SHP77 treated with DMSO at 0.1 percent for 48 hours (cell line): ENCODE measurements at places on chromosomes 7 and 10.

GRCh38 chr10:20970708-20971107, 73.6 kb upstream of the NEBL start:
- DNase-seq = no peak

GRCh38 chr7:151905353-151905752, 28.4 kb upstream of the PRKAG2 start:
- no peak for DNase-seq

GRCh38 chr7:97973206-97973658, 16.8 kb downstream of the OCM2 start:
- peak; percentile 90 for DNase-seq

DNA sequence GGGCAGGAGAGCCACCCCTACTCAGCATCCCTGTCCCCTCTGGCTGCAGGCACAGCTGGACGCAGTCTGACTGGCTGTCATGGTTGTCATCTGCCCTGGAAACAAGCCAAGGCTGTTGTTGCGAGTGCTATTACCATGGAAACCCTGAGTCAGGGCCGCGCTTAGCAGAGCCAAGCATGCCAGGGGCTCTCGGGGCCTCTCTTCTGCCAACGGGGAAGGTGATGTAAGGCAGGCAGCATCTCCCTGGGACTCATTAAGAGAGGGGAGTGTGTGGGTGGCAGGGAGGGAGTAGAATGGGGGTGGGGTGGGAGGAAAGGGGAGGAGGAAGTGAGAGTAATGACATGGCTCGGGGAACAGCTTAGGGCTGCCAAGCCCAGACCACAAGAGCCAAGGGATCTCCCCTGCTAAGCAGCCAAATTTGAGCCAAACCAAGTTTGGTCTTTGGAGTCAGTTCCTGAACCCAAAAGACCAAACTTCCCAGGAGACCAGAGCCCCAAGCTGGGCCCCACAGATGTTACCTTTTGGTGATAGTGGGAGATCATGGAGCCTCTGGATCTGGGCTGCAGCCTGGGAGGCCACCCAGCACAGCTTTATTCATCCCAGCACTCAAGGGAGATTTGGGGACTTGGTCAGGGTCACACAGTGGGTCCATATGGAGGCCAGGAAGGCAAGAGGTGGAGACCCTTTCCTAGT, 67.6 kb downstream of the TMEM130 start:
- no peak for DNase-seq

- DNase-seq = no peak
Measured at GRCh38 chr7:68058014-68058413, 1061.4 kb downstream of the TYW1 start.

DNA sequence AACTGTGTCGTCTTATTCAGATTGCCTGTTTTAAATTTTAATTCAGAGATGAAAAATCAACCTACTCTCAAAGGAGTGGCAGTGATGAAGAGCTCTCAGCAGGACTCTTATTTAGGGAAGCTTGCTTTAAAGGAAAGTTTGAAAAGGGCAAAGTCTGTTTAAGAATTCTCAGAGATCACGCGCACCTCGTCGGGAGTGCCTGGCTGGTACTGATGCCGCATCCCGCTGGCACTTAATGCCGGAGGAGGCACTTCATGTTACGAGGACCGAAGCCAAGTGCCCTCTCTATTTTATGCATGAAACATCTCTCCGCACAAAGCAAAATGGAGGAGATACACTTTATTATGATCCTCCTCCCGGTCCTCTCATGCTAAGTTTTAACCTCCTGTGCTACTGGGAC, 71.1 kb upstream of the INSYN2A start:
- no peak for DNase-seq

DNA sequence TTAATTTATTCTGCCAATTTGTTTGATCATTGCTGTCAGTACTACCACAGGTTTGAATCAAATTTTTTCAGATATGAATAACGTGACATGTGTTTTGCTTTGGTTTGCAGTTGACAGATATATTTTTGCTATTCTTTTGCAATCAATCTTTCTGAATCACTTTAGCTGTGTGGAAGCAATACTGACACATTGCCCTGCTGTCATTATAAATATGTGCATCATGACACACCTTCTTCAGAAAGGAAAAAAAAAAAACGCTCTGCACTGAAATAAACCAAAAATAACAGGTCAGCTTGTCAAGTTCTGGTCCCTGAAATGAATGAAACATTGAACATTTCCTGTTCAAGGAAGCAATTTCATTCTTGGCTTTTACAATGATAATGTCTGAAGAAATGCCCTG, 93.8 kb upstream of the FAM13C start:
- no peak for DNase-seq

GRCh38 chr10:87658321-87658795, 1.3 kb upstream of the PAPSS2 start:
- no peak for DNase-seq

DNA sequence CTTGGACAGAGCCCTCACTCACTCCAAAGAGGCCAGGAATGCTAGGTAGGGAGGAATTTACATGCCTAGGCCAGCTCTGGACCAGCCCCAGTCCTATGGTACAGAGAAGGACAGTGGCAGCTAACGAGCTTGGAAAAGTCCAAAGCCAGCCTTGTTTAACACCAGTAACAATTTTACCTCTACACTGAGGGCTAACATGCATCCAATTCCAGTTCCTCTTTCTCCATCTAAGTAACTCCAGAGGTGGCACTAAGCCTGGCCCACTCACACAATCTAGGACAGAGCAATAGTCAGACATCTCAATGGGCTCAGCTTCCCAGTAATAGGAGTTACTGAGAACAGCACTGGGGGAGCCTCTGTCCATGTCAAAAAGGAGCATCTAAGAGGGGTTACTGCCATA, 5.7 kb upstream of the LCOR start:
- no peak for DNase-seq

DNA sequence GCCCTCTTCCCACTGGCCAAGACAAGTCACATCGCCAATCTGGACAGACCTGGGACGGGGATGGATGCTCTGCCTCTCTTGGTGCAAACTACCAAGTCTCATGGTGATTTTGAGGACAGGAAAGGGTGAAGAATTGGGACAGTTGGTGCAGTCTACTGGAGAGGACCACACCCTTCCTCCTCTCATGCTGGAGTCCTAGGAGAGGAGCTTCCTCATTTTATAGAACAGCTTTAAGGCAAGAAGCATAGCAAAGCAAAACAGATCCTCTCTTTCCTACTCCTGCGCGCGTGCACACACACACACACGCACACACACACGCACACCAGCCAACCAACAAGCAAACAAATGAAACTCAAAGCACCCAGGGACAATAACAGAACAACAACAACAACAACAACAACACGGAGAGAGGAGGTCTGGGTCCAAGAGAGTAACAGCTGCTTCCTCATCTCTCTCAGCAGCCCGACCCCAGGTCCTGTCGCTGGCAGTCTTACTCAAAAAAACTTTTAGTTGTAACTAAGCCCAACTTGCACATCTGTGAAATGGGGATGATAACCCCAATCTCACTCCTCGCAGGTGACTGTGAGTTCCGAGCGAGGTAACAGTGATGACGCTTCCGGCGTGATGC, 83.4 kb downstream of the TMEM178B start:
- DNase-seq = no peak

- DNase-seq = no peak
Measured at GRCh38 chr7:45494885-45495284, 79.3 kb upstream of the ADCY1 start.

DNA sequence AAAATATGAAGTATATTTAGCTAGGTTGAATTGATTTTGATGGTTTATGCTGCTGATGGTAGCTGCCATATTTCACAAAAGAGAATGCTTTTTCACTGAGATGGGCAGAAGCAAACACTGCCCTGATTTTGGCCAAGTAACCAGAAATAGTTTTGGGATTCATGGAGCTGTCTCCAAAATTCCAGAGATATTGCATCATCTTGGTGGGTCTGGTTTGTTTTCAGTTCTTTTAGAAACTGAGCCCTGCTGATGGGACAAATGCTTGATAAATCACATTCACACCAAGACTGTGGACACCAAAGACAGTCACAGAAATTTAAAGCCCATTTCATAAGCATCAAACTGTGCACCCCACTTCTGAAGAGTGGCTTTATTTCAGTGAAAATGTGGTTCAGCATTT, 140.5 kb downstream of the BICC1 start:
- DNase-seq = no peak

GRCh38 chr10:48473704-48474103, 131.2 kb downstream of the ARHGAP22 start:
- DNase-seq = no peak
